ENCODE measurements at places on chromosomes 2 and 18. TPM values are rescaled to one million over a fixed set of nuclear protein-coding genes. Genes with fewer than 3 reads are reported as not detected.
A peak's percentile ranks its signal among the peaks of the same experiment; 100 is the strongest.

DNA sequence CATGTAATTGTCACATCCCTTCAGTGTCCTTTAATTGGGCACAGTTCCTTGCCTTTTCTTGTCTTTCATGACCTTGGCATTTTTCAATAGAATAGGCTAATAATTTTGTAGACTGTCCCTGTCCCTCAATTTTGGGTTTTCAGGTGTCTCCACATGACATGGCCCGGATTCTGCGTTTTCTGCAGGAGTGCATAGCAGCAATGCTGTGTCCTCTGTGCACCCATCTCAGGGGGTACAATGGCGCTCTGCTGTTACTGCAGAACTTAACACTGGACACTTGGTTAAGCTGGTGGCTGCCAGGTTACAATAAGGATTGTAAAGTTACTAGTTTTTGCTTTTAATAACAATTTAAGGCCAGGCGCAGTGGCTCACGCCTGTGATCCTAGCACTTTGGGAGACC, 51.3 kb downstream of the INPP5D start:
- no peak overlapping the region for H3K4me3 ChIP-seq
- no peaks in the 10 kb centered on the region for H3K27me3 ChIP-seq
- DNase-seq = no peak
- H3K4me1 ChIP-seq = peaks cover 4% of the 10 kb centered on the region
- no peak overlapping the region for H3K27ac ChIP-seq

- peaks cover 17% of the 10 kb centered on the region for H3K4me1 ChIP-seq
- H3K27me3 ChIP-seq = no peaks in the 10 kb centered on the region
- H3K4me3 ChIP-seq = no peak overlapping the region
These were observed 124.8 kb downstream of the COL6A3 start for GRCh38 chr2:237289139-237289538.

DNA sequence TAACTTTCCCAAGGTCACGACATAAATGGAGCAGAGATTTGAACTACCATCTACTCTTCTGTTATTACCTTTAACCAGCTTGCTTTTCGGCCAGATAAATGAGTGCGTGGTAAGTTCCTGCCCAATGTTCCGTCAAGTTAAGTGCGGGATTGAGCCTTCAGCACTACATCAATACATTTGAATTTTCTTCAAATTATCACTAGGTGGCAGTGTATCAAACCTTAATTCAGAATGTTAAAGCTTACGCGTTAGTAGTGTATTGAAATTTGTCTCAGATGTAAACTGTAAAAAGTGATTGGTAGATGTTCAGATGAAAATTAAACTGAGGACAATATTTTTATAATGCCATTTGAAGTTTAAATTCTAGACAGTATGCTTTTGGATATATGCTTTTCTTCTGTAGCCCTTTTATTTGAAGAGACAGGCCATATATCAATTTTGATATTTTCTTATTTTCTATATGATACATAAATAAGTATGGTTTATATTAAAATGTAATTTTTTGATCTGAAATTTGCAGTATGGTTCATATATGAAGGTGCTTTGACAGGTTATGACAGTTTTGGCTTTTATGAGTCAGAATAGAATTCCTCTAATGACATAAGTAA, 681.3 kb downstream of the ADCYAP1 start:
- H3K4me1 ChIP-seq = no peaks in the 10 kb centered on the region
- H3K4me3 ChIP-seq = no peak overlapping the region
- H3K36me3 ChIP-seq = no peaks in the 10 kb centered on the region
- H3K27ac ChIP-seq = no peak overlapping the region

LRRTM1 gene
- total RNA-seq = not detected

DNA sequence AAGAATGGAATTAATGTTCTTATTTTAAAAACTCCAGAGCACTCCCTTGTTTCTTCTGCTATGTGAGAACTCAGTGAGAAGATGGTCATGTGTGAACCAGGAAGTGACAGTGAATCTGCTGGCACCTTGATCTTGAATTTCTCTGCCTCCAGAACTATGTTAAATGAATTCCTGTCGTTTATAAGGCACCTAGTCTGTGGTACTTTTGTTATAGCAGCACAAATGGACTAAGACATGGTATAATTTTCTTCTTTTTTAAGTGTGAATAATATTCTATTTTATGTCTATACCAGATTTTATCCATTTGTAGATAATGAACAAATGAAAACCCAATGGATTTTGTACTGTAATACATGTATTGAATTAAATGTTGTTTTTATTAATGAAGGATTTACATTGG, 601.9 kb upstream of the REG3G start:
- no peaks in the 10 kb centered on the region for H3K4me1 ChIP-seq
- no peak overlapping the region for H3K4me3 ChIP-seq
- no peaks in the 10 kb centered on the region for H3K27me3 ChIP-seq
- DNase-seq = no peak

DNA sequence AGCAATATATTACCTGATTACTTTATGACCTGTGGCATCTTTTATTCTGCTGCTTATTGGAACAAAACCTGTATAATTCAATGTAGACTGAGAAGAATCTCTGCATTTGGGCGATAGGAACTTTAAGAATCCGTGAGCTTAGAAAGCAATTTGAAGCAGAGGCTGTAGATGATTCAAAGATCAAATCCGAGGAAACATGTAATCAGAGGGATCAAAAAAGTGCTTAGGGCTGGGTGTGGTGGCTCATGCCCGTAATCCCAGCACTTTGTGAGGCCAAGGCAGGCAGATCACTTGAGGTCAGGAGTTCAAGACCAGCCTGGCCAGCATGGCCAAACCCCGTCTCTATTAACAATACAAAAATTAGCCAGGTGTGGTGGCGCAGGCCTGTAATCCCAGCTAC, 198.4 kb downstream of the MTX2 start:
- H3K27ac ChIP-seq = no peak overlapping the region
- H3K36me3 ChIP-seq = no peaks in the 10 kb centered on the region
- no peak overlapping the region for H3K4me3 ChIP-seq
- H3K27me3 ChIP-seq = no peaks in the 10 kb centered on the region

DNA sequence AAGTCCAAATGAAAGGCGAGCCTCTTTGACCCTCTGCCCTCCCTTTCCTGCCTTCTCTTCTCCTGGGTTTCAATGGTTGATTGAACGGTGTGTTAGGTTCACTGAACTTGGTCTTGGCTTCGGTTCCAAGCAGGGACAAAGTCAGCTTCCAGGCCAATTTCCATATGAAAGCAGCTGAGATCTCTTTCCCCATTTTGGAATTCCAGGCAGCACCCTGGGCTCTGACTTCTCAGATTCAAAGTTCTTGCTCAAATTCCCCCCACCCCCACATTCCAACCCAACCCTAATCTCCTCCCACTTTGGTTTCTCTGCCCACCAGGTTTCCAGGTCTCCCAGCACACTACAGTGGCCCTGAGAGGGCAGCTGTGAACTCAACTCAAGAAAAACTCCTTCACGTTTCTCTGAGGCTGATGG, 231.0 kb downstream of the INSIG2 start:
- no peaks in the 10 kb centered on the region for H3K36me3 ChIP-seq
- no peak overlapping the region for H3K27ac ChIP-seq
- H3K4me3 ChIP-seq = no peak overlapping the region
- no peak for DNase-seq

GRCh38 chr2:181607629-181608590, 49.0 kb downstream of the CERKL start:
- DNase-seq = no peak
- no peak overlapping the region for H3K27ac ChIP-seq
- no peaks in the 10 kb centered on the region for H3K27me3 ChIP-seq
- no peak overlapping the region for H3K4me3 ChIP-seq

DNA sequence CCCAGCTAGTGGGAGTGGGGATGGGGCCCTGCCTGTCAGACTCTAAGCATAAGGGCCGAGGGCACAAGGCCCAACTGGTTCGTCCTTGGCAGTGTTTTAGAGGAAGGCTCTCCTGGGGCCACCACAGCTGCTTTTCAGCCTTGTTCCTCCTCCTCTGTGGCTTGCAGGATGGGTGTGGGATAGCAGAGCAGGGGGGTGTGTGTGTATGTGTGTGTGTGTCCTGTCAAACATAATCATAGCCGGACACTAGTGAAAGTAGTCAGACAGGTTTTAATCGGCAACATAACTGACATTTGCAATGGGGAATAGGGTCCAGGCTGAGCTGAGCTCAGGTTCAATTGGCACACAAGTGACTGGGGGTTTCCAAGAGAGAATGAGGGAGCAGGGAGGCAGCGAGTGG, 114.2 kb downstream of the SEPTIN10 start:
- H3K36me3 ChIP-seq = peaks cover 11% of the 10 kb centered on the region
- H3K4me1 ChIP-seq = peaks cover 11% of the 10 kb centered on the region
- no peaks in the 10 kb centered on the region for H3K27me3 ChIP-seq
- no peak overlapping the region for H3K4me3 ChIP-seq
- no peak for DNase-seq

GRCh38 chr2:102091908-102092307, 50.6 kb upstream of the IL1R1 start:
- H3K27me3 ChIP-seq = no peaks in the 10 kb centered on the region
- no peak overlapping the region for H3K27ac ChIP-seq
- no peak for DNase-seq
- H3K36me3 ChIP-seq = no peaks in the 10 kb centered on the region
- no peak overlapping the region for H3K4me3 ChIP-seq
- H3K4me1 ChIP-seq = no peaks in the 10 kb centered on the region

MC4R gene
- total RNA-seq = not detected

GRCh38 chr2:134690629-134691215, 28.1 kb downstream of the TMEM163 start:
- no peaks in the 10 kb centered on the region for H3K27me3 ChIP-seq
- H3K27ac ChIP-seq = no peak overlapping the region
- H3K36me3 ChIP-seq = no peaks in the 10 kb centered on the region
- no peaks in the 10 kb centered on the region for H3K4me1 ChIP-seq

- no peak overlapping the region for H3K4me3 ChIP-seq
- no peaks in the 10 kb centered on the region for H3K4me1 ChIP-seq
- H3K27ac ChIP-seq = no peak overlapping the region
- no peaks in the 10 kb centered on the region for H3K27me3 ChIP-seq
These were observed 28.3 kb upstream of the STARD7 start for GRCh38 chr2:96236882-96237281.

DNA sequence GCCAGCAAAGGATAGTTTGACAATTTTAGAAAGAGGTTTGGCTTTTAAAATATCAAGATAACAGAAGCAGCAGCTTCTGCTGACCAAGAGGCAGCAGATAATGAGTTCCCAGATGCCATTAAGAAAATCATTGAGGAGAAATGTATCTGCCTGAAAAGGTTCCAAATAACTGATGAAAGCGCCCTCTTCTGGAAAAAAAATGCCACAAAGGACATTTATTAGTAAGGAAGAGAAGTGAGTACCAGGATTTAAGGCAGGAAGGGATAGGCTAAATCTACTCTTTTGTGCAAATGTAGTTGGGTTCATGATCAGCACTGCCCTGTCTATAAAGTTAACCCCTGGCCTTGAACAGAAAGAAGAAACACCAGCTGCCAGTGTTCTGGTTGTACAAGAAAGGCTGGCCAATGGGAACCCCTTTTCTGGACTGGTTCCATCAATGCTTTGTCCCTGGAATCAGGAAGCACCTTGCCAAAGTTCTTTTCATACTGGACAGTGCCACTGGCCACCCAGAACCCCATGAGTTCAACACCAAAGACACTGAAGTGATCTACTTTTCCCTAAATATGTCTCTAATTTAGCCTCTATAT, 40.6 kb downstream of the DHX57 start:
- no peaks in the 10 kb centered on the region for H3K4me1 ChIP-seq
- no peak for DNase-seq
- no peak overlapping the region for H3K27ac ChIP-seq
- H3K36me3 ChIP-seq = peaks cover 15% of the 10 kb centered on the region
- no peaks in the 10 kb centered on the region for H3K27me3 ChIP-seq
- H3K4me3 ChIP-seq = no peak overlapping the region

DNA sequence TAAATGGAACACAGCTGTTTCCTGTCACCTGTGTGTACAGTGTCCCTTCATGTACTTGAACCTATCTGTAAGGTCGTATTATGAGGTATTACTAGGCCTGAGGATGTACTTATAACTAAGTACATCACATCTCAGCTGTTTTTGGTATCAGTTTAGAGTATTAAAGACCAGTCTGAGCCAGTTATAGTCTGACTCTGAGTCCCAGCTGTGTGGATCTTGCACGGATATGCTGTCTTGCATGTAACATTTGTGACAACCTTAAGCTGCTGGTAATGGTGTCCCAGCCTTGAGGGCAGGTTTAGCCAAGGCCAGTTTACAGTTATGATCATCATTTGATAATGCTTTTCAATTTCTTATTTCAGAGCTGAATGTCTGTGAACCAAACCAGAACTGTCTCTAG, 496.3 kb downstream of the SLC4A3 start:
- DNase-seq = no peak
- H3K4me3 ChIP-seq = no peak overlapping the region
- H3K27ac ChIP-seq = no peak overlapping the region
- H3K27me3 ChIP-seq = no peaks in the 10 kb centered on the region

DNA sequence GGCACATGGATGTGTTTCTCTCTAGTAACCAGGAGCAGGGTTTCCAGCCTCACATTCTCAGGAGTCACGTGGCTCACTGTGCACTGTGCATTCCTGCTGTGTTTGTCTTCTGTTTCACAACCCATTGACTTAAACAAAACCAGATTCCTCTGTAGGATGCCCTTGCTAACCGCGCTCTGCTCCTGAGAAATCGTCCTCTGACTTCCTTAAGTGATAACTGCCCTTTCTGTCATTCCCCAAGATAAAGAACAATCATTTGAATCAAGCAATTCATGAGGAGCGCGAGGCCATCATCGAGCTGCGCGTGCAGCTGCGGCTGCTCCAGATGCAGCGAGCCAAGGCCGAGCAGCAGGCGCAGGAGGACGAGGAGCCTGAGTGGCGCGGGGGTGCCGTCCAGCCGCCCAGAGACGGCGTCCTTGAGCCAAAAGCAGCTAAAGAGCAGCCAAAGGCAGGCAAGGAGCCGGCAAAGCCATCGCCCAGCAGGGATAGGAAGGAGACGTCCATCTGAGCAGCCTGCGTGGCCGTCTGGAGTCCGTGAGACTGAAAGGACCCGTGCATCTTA, 60.2 kb downstream of the RALBP1 start:
- H3K4me3 ChIP-seq = peak overlapping the region; percentile 64
- peaks cover 20% of the 10 kb centered on the region for H3K4me1 ChIP-seq
- peak overlapping the region; percentile 76 for H3K27ac ChIP-seq
- H3K36me3 ChIP-seq = peaks cover 23% of the 10 kb centered on the region

CRYGD gene
- total RNA-seq = not detected

DNA sequence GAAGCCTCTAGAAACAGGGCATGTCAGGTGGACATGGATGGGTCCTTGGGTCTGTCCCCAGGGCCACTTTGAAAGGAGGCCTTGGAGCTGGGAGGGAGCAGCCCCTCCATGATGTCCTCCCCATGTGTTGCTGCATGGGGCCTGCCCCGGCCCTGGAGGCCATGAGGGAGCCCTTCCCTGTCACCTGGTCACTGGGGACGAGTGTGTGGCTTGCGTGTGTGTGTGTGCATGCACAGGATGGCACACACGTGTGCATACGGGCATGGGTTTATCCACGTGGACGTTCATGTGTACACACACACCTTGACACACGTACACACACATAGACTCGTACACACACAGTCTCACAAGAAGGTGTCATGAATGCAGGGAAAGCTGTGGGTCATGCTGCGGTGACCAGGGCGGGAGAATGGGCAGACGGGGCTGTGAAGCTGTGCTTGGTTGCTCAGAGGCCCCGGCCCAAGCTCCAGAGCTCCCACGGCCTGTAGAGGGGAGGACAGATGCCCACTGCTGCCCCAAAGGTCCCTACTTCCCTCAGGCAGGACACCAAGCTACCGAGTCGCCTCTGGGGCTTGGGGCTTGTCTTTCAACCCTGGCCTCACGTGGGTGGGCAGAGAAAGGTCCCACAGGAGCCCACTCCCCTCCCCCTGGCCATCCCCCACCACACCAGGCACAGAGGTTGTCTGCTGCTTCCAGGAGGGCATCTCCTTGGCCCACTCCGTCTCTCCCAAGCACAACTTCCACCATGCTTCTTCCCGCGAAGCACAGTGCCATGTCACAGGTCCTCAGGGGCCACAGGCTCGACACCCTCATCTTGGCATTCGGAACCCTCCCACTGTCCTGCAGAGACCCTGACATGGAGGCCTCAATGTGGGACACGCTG, 42.3 kb upstream of the GPC1 start:
- H3K4me3 ChIP-seq = no peak overlapping the region
- H3K4me1 ChIP-seq = peaks cover under 1% of the 10 kb centered on the region
- H3K36me3 ChIP-seq = no peaks in the 10 kb centered on the region
- DNase-seq = no peak
- no peak overlapping the region for H3K27ac ChIP-seq
- no peaks in the 10 kb centered on the region for H3K27me3 ChIP-seq

Measured in thoracic aorta (tissue), 2 donors.